ENCODE measurements at places on chromosomes 13 and 19.
A peak's percentile ranks its signal among the peaks of the same experiment; 100 is the strongest.

DNA sequence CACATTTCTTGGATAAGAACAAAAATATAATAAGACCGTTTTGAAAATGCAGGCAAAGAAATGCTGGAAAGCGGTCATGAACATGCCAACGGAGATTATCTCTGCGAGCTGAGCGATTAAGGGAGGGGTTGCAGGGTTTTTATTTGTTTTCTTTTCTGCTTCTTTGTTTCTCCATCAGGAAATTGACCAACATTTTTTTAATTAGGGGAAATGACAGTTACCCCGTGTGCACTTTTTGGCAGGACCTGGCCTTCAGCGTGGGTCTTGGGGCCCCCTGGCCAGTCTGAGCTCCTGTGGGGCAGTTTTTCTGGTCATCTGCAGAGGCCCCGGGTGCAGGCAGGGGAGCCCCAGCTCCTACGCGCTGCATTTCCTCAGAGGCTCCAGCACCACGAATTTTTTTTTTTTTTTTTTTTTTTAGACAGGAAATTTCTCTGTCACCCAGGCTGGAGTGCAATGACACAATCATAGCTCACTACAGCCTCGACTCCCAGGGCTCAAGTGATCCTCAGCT, 31.3 kb upstream of the HOMER3 start:
- DNase-seq, result no peak

DNA sequence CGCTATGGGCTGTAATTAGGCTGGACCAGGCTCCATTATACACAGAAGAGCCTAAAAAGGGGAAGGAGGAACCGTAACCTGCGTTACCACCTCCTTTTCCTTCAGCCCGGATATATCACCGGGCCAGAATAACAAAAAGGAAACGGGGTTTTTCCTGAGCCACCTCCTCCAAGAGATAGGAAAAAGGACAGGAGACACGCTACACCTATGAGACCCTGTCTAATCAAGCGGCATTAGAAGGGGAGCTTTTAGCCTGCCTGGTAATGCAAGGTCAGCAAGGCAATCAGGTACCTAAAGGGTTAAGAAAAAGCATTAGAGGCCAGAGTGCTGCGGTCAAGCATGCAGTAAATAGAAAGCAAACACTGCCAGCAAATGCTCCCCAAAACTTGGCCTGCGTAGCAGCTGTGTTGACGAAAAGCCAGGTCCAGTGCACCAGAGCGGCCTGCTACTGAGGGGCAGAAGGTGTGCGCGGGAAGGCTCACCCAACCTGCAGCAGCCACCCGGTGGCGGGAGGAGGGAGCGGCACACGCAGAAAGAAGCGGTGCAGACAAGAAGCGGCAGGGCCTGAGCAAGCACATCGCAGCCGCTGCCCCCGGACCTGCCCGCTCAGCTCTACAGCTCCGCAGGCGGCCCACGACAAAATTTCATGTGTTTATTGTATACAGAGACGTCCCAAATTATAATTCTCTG, 1466.1 kb downstream of the UQCRFS1 start:
- no peak for DNase-seq

DNA sequence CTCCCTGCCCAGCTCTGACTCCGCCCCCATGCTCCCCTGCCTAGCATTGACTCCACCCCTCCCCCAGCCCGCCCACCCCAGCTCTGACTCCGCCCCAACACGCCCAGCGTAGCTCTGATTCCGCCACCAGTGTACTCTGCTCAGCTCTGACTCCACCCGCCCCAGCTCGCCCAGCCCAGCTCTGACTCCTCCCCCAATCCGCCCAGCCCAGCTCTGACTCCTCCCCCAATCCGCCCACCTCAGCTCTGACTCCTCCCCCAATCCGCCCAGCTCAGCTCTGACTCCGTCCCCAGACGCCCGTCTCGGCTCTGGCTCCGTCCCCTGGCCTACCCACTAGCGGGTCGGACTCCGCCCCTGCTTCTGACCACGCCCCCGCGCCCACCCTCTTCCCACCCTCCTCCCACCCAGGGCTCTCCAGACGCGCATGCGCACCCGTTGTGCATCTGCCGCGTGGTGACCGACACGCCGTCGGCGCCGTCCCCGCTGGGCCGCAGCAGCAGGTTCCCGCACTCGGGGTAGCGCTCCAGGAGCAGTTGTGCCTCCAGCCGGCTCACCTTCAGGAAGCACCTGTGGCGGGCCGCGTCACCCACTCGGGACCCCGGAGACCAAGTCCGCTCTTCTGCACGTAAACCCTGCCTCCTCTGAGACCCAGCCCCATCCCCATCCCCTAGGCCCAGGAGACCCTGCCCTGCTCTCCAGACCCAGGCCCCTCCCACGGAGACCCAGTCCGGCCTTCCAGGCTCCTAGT, 10.2 kb downstream of the STAP2 start:
- peak; percentile 89 for DNase-seq

GRCh38 chr13:30457306-30457891, 8.3 kb downstream of the HMGB1 start:
- no peak for DNase-seq

- DNase-seq, result no peak
These were observed 3.7 kb downstream of the LIN37 start for GRCh38 chr19:35751839-35752745.

- DNase-seq, result no peak
These were observed 46.9 kb upstream of the UBE2L5 start for GRCh38 chr13:30375265-30375835.

GRCh38 chr19:41577144-41577830, 1.3 kb downstream of the CEACAM21 start:
- DNase-seq, result no peak

DNA sequence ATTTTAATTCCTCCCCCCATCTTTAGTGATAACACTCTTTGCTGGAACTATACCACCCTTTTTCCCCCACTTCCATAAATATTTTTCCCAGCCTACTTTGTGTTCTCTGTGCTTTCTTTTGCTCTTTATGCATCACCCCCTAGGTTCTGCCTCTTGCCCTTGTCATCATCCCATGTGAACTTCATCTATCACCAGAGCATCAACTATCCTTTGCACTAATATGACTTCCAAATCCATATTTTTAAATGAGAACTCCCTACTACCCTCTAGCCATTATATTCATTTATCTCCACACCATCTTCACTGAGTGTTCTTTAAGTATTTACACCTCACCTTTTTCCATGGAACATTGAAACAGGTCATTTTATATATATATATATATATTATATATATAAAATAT, 452.7 kb downstream of the FOXO1 start:
- no peak for DNase-seq

DNA sequence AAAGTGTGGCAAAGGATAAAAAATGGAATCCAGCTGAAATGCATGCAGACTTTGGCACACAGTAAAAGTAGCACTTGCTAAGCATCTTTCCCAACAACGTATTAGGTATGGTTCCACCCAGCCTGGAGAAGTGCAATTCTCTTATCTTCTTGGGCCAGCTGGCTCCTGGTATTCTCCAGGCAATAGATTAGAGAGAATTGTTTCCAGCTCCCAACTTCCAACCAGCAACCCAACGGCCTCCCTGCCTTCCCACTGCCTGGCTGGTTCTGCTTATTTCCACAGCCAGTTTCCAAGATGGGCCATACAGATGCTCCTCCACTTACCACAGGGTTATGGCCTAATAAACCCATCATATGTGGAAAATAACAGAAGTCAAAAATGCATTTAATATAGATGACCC, 133.4 kb downstream of the OXGR1 start:
- DNase-seq, result no peak

DNA sequence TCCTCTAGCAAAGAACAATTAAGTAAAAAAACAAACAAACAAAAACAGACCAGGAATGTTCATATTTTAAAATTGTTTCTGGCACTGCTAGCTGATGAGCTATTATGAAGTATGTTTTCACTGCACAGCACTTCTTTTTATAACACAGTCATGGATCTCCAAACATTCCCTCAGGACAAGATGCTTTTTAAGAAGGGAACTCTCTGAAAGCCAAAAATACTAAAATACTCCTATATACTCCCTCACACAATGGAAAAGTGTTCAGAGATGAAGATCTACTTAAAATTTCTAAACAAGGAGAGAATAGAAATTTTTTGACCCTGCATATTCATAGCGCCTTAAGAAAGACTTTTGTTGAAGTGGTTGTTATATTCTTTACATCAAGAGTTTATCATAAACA, 926.8 kb downstream of the DIAPH3 start:
- no peak for DNase-seq

GRCh38 chr13:85332615-85333014, 466.6 kb downstream of the SLITRK6 start:
- DNase-seq, result no peak

- no peak for DNase-seq
These were observed 166.2 kb downstream of the DLEU7 start for GRCh38 chr13:50677258-50677657.

DNA sequence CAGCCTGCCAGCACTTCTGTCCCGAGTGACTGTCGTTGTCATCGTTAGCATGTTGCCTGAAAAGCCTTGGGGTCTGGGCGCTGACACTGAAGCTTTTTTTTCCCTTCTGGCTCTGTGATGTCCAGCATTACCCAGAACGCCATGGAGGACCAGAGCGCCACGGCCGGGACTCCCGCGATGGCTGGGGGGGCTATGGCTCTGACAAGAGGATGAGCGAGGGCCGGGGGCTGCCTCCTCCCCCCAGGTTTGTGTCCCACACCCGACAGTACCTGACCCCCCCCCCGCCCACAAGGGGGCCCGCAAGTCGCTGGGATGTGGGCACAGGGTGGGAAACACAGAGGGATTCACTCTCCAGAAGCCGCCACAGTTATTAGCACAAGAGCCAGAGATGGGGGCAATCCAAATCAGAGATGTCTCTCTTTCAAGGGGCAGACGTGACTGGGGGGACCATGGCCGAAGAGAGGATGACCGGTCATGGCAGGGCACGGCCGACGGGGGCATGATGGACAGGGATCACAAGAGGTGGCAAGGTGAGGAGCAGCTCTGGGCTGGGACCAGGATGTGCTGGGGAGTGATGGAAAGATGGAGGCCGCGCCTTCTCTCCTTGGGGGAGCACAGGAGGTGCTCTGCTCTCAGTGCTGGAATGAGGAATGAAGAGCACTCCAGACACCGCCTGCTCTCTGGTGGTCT, 13.2 kb downstream of the MICOS13 start:
- DNase-seq, result no peak

GRCh38 chr19:47545061-47545948, 27.6 kb downstream of the ZNF541 start:
- no peak for DNase-seq

GRCh38 chr13:26919732-26920131, 159.1 kb upstream of the GPR12 start:
- no peak for DNase-seq

DNA sequence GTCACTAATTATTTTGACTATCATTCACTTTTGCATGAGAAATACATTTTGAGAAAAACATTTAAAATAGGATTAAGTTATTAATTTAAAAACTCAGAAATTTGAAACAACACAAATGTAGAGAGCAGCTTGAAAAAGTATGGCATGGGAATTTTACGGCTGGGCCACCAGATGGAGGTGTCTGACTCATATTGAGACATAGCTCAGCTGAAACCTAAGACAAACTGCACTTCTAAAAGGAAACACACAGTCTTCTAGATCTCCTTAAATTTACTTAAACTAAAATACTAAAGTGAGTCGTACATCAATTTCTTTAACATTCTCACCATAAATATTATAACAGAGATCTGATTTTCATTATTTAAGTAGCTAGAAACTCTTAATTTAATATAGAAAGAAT, 41.9 kb upstream of the POSTN start:
- DNase-seq, result no peak

- DNase-seq, result no peak
These were observed 357.2 kb downstream of the SLITRK6 start for GRCh38 chr13:85441975-85442374.

DNA sequence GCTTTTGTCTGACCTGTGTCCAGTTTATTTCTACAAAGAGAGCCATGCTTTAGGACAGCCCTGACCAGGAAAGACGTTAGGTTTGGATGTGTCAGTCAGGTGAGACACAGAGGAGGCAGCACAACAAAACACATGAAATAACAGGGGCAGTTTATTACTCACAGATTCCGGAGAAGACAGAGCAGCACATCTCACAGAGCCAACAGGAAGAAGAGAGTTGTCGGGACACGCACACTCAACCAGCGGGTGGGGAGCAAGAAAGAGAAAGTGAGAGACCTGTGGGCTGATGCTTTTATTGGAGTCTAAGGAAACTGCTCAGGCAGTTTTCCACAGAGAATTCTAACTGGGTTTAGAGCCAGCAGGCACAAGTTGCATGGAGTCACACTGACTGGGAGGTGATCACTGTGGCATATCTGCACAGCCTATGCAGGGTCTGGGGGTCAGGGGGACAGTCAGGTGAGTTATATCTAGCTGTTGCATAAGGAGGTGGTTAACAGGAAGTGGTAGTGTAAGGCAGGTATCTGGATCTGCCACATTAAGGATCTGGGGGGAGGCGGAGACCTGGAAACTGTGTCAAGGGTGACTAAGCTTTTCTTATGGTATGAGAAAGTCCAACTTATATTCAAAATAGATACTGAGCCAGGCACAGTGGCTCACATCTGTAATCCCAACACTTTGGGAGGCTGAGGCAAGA, 24.1 kb upstream of the CEACAM20 start:
- DNase-seq, result no peak

- DNase-seq, result no peak
These were observed 38.7 kb downstream of the ELF1 start for GRCh38 chr13:40980461-40980860.

DNA sequence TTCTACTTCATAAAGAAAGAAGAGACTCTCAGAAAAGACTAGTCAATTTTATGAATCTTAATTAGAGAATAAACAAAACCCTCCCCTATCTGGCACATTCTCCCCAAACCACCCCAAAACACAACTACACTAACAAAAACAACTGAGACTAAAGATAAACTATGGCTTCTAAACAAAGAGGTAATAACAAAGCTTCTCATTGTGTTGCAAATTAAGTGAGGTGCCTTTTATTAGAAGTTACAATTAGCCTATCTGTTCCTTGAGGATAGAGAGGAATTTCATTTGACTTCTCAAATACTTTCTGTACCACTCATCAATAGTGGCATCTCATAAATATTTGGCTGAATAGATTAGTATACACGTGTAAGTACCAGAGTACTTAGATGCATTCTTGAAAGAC, 1196.2 kb downstream of the PCDH9 start:
- no peak for DNase-seq

- peak; percentile 79 for DNase-seq
These were observed 9.0 kb upstream of the MEIS3 start for GRCh38 chr19:47428177-47428894.

DNA sequence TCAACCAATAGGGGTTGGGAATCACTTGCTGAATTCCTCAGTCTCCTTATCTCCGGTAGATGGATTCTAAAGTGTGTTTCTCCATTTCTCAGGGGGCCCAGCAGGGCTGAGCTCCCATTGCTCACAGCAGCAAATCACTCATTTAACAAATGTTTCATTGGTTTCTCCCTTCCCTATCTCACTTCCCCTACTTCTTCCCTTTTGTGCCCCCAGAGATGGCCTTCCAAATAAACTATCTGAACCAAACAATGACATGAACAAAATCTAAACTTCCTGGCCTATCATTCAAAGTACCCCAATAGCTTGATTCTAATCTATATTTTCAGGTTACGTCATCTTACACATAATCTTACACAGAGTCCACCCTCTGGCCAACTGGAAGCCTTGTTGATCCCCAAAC, 60.4 kb downstream of the DLEU7 start:
- DNase-seq, result no peak
